ENCODE measurements at places on chromosomes 5 and 9. TPM values are rescaled to one million over a fixed set of nuclear protein-coding genes. Genes with fewer than 3 reads are reported as not detected.

DNA sequence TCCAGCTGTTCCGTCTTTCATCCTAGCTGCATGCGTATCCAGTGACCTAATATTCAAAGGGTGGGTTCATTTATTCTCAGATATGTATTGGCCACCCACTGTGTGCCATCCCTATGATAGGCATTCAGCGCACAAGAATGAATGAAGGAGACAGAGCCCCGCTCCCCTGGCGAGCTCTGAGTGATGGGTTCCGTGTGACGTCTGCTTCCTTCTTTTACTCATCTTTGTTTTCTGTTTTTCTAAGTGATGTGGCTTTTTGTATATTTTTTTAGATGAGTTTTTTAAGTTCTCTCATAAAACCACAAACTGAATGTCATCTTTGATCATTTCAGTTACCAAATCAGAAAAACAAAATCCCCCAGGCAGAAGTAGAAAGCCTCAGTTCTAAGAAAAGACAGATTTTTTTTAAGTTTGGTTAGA lies 168.3 kb upstream of the OTULINL start:
- no peak overlapping the region for H3K27ac ChIP-seq
- H3K36me3 ChIP-seq: peaks cover 15% of the 10 kb centered on the region

DNA sequence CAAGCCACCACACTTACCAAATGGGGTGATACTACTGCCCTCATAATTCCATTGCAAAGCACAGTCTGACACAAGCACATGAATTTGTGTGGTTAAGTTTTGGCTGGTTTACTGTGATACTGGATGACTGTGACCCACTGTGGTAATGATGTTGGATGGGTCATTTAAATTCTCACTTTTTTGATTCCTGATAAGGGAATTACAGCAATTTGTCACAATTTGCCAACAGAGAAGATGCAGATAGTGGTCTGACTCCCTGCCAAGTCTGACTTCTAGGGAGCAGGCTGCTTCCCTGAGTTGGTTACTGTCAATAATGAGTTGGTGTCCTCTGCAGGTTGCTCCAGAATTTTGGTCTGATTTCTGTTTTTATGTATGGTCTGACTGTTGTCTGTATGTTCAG lies 731.9 kb downstream of the MTRR start:
- no peaks in the 10 kb centered on the region for H3K4me1 ChIP-seq
- no peak for DNase-seq
- H3K4me3 ChIP-seq: no peak overlapping the region

GRCh38 chr9:8486095-8486494 lies 686.5 kb upstream of the DMAC1 start:
- H3K27ac ChIP-seq: no peak overlapping the region
- H3K4me3 ChIP-seq: no peak overlapping the region
- no peaks in the 10 kb centered on the region for H3K4me1 ChIP-seq
- DNase-seq: no peak
- H3K36me3 ChIP-seq: no peaks in the 10 kb centered on the region

GRCh38 chr9:37917313-37917731 lies 13.4 kb upstream of the SLC25A51 start:
- no peaks in the 10 kb centered on the region for H3K4me1 ChIP-seq
- no peak overlapping the region for H3K27ac ChIP-seq
- no peaks in the 10 kb centered on the region for H3K36me3 ChIP-seq

DNA sequence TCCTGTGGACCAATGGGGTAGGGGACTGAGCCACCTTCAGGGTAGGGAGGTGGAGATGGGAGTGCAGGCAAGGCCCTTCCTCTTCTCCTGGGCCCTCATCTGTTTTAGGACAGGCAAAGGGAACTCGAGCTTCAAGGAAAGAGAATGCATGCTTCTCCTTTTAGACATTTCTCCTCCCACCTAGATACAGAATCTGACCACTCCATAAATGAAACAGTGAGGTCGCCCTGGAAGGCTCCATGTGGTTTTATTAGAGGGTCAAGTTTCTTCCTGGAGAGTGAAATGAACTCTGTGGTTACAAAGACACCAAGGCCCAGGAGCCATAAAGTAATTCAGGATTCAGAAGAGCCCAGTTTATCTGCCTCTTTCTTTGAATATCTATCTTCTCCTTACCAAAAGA lies 14.9 kb downstream of the LHFPL2 start:
- no peaks in the 10 kb centered on the region for H3K27me3 ChIP-seq
- peak; percentile 63 for DNase-seq
- peaks cover 27% of the 10 kb centered on the region for H3K36me3 ChIP-seq
- no peak overlapping the region for H3K4me3 ChIP-seq
- H3K27ac ChIP-seq: no peak overlapping the region
- H3K4me1 ChIP-seq: peaks cover 43% of the 10 kb centered on the region

GRCh38 chr5:132037353-132037752 lies 23.1 kb upstream of the IL3 start:
- no peak overlapping the region for H3K27ac ChIP-seq
- DNase-seq: no peak
- no peak overlapping the region for H3K4me3 ChIP-seq
- H3K27me3 ChIP-seq: peaks cover 4% of the 10 kb centered on the region
- H3K4me1 ChIP-seq: no peaks in the 10 kb centered on the region
- H3K36me3 ChIP-seq: no peaks in the 10 kb centered on the region

GRCh38 chr9:16710888-16711287 lies 159.6 kb downstream of the BNC2 start:
- no peaks in the 10 kb centered on the region for H3K27me3 ChIP-seq
- H3K36me3 ChIP-seq: no peaks in the 10 kb centered on the region
- H3K4me3 ChIP-seq: no peak overlapping the region
- no peak overlapping the region for H3K27ac ChIP-seq
- DNase-seq: no peak

PCDHA13 gene
- not detected for total RNA-seq

All from PC-9 (cell line).